ENCODE measurements at places on chromosomes 1 and 21.

- DNase-seq = no peak
These were observed 6.3 kb downstream of the SLAMF1 start for GRCh38 chr1:160640359-160641123.

GRCh38 chr1:118958937-118959631 lies 29.1 kb downstream of the TBX15 start:
- DNase-seq = no peak

DNA sequence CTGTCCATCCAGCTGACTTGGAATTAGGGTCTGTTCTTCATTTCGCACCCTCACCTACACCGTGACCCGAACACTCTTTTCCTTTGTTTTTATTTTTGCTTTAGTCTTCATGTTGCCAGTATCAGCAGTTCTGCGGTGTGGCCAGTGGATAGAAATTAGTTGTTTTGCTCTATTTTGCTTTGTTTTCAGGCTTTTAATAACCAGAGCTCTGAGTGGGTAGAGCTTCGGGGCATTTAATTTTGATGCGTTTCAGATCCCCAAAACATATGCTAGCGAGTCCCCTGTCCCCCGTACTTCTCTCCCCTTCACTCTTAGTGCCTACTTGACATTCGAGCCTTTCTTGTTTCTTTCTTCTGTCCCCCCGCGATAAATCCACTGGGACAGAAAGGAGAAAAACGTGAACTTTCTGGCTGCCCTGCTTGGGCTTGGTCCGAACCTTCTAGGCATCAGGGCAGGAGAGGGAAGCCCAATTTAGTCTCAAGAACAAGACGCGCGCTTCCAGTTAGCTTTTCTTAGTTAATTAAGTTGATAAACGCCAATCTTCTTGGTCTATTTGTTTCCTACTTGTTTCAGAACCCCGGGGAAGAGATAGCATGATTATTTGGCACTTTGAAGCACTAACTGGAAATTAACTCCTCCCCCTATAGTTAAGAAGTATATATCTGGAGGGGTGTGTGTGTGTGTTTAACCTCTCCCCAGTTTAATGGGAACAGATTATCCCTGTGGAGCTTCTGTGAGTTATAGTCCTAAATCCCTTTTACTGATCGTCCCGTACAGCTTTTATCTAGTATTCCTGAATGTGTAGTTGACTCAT lies 839 bp downstream of the SWT1 start:
- no peak for DNase-seq

GRCh38 chr1:52920791-52921291 lies 699 bp downstream of the ECHDC2 start:
- DNase-seq = no peak

DNA sequence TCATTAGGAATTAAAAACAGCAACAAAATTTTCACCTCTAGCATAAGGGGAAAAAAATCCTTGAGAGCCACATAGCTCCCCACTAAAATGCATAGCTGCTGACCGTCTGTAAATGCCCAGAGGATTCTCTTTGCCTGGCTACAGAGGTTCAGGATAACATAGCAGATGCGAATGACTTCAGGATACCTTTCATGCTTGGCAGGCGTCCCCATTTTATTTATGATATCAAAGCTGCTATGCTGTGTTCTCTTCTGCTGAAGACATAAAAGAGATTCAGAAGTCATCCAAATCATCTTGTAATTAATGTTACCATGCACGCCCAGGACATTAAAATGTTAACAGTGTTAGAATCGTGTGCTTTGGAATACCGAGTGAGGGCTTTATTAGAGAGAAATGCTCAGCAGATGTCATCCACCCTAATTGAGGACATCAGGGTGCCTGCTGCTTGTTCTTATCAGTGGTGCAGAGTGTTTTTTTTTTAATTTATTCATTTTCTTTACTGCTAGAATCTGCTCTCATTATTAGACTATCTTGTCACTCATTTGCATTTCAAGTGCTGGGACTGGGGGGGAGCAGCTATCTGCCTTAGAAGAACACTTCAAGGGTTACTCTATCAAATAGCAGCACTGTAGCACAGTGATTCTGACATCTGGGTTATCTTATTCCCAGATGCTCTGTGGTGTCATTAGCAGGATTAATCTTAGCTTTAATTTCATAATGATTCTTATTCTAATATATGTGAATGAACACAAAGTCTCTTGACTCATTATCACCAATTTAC lies 139.5 kb downstream of the ZNF326 start:
- DNase-seq = no peak

GRCh38 chr1:151831256-151831591 lies 378 bp downstream of the RORC start:
- no peak for DNase-seq

DNA sequence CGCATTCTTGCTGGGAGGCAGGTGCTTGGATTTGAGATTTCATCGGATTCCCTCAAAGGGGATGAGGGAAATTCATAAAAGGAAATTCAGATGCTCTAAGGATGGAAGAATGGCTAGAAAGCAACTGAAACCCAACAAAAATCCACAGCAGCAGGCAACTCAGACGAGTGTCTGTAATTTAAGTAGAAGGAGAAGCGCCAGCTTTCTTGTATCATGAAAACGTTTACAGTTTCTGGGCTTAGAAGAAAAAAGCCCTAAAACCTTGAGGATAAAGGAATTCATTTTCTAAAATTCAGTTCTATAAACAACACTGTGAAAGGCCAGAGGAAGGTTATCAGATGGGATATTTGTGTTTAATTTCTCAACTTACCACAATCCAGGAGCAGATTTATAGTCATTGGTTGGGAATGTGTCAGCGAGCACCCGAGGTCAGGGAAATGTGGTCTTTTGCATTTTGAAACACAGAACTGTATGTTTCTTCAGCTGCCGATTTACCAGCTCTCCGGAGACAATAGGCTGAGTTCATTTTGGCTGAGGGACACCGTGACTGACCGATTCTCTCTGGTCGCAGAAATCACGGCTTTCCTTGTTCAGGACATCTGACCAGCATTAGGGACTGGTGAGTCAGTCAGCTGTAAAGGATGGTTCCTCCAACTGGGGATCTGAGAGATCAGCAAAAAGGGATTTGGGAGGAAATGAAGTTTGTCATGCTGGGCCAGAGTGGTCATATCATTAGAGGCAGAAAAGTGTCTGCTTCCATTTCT lies 111.6 kb upstream of the ERRFI1 start:
- no peak for DNase-seq

DNA sequence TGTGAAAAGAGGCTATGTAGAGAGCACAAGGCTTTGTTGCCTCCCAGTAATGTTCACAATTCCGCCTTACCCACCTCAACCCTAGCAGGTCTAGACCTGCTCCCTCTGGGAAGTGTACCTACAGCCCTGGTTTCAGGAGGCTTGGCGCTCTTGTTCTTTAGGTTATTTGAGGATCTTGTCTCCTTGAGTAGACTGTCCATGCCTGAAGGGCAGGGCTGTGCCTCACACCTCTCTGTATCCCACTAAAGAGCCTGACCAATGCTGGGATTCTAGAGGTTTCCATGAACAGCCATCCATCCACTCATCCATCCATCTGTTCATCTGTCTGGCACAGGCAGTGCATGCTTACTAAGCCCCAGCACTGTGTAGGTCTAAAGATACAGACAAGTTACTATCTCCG lies 1.0 kb downstream of the RAB7B start:
- no peak for DNase-seq

DNA sequence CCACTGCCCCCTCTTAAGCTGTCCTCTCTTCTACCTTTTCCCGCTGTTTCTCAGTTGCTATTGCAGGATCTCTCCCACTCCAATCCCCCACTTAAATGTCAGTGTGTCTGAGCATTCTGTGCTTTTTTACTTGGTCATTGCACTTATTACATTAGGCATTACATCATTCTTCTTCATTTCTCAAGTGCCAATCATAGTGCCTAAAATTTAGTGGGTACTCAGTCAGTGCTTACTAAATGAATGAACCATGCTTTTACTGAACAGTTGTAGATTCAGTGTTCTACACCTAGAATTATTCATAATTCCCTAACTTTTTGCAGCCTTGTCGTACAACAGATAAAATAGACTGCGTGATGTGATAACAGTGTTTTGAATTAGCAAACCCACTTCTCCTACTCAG lies 19.4 kb downstream of the ARMH1 start:
- DNase-seq = no peak

DNA sequence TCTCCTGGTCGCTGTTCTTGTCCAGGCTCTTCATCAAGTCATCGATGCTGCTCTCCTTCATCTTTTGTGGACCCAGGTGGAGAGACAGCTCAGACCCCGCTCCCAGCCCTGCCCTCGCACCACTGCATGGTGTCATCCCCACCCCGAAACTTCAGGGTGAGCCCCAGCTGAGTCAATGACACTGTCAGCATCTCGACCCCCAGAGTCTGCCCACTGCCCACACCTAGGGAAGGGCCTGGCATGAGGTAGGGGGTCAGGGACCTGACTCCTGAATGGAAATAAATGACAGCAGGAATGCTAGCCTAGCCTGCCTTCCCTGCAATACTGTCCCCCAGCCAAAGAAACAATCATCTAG lies 1.6 kb upstream of the S100A6 start:
- no peak for DNase-seq

DNA sequence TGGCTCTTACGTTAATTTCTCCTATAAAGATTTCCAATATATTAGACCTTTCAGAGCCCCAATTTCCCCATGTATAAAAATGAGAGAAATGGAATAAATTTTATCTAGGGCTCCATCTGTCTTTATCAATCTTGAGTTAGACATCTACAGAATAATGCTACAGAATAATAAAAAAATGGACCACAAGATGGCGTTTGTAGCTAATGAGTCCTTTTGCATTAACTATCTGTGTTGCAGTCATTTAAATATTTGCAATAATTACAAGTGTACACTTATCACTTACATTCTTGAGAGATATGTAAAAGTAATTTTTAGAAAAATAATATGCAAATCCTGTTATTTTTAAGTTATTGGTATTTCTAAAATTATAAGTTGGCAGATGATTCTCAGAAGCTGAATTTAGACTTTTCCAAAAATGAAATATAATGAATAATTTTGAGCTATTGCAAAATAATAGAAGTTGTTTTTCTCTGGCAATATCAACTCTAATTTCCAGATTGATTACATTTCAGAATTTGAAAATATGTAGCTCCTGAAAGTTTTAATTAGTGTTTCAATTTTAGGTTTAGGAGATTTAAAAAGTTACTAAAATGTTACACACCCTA lies 87.7 kb downstream of the SNX7 start:
- no peak for DNase-seq

DNA sequence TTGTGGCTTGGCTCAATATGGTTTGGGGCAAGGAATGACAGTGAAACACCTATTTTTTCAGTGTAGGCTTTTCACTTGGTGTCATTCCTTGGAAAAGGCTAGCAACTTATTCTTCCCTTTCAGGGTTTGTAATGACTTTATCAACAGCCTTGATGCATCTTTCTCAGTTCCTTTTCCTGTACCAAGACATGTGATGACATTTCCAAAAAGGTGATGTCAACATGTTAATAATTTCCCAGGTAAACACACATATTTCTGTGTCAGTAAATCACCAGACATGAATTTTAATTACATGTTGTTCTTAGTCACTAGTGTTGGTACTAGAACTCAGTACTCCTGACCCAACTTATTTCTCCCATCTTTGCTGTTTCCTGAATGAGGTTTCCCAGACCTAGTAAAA lies 37.8 kb upstream of the RRP15 start:
- DNase-seq = no peak

DNA sequence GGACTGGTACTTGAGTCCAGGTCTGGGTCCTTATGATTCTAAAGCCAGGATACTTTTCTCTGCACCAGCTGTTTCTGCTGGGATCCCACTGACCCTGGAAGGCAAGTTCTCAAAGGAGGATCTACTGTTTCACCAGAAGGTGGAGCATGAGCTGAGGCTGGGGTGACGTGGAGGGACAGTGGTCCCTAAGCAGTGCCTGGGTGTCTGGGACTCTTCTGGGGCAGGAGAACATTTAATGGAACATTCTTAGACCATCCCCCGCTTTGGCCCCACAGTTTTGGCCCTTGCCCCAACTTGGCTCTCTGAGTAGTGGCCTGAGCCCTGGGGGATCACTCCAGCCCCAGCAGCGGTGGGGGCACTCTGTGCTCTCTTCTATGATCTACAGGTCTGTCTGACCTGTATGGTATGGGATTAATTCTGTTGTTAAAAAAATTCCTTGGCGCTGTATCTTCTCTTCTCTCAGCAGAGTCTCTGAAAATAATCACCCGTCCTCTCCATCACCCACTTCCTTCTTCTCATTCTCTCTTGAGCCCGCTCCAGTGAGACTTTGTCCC lies 60.3 kb upstream of the CSF3R start:
- no peak for DNase-seq

DNA sequence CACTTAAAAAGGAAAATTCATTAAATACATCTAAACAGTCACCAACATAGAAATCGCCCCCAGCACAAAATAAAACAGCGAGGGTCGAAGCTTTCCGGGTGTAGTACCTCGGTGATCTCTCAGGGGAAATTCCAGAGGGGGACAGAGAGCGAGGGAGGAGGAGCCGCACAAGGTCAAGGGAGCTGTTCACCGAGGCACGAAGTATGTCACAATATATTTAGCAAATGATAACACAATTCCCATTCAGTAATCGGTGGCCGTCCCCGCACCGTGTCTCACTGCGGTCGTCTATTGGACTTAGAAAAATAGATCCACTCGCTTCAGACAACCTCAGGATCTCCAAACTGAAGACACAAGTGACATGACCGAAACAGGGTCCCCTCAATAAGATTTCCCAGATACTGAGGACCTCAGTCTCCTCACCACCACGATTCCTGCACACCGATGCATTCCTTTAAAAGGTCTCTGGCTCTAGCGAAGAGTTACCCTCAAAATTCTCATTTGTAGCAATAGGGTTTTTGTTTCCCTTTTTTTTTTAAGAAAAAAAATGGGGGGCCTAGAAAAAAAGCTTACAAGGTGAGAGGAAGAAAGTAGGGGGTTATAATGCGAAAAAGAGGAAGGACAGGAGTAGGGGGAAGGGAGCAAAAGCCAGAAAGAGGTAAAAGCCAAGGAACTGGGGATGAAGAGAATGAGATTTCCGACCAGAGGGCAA lies 1.1 kb downstream of the LPGAT1 start:
- no peak for DNase-seq

DNA sequence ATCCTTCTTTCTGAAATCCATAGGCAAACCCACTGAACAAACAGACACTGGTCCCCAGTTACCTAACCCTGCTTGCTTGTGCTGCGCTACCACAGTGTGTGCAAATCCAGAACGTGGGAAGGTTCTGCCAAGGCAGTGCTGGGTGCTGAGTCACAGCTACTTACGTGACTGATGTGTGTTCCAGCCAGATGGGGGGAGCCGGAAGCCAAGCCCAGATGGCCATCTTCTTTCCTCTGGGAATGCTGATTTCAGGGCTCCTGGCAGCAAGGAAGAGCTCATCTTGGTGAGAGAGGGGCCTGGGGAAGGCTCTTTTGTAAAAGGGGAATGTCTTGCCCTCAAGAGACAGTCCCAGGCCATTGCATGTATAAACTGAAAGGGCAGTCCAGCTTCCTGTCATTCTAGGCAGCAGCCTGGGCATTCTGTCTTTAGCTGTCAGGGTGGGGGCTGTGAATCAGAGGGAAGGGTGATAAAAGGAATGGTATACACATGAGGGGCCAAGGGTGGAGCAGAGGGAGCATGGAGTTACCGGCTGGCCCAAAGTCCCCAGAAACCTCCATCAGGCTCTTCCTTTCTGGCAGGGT lies 54.1 kb downstream of the CD46 start:
- DNase-seq = no peak

- no peak for DNase-seq
These were observed 103.6 kb upstream of the BACE2 start for GRCh38 chr21:41064334-41064791.

Measured in T follicular helper cell (primary cell).